ENCODE measurements at places on chromosomes 7 and 10.

GRCh38 chr7:139930286-139930965 is 101.4 kb downstream of the TBXAS1 start:
- no peak for DNase-seq

DNA sequence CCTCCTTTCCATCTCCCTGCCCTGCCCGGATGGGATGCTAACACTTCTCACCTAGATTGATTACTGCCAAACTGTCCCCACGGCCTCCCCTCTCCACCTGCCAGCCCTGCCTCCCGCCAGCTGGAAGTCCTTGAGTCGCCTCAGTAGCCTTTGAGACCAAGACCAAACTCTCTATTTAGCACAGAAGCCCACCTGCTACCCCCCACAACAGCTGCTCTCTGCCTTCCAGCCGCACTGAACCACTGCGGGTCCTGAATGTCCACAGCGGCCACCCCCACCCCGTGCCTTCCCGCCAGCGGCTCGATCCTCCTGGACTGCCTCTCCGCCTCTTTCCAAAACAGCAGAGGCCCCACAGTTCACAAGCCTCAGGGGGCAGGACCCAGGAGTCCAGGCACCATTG is 39.0 kb downstream of the FKBP6 start:
- DNase-seq: no peak

- no peak for DNase-seq
Observed at GRCh38 chr10:52146766-52147165, 167.3 kb upstream of the DKK1 start.

GRCh38 chr7:6271694-6272440 is 557 bp downstream of the CYTH3 start:
- DNase-seq: no peak

DNA sequence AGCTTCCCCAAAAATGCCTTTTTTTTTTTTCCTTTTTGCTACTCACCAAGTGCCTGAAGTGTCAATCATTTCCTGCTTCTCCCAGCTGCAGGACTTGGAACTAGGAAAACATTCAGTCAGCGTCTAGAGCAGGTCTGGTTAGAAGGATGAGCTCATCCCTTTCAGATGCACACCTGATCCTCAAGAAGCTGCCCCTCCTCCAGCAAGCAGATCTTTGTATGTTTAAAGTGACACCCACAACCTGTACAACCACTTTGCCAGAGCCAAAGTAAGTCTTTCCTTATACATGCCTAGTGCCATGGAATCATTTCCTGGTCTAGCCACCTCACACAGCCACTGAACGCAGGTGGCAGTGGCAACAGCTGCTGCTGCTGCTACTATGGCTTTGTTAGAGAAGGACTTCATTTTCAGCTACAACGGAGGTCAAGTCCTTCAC is 10.4 kb upstream of the USP54 start:
- DNase-seq: no peak

- no peak for DNase-seq
Observed at GRCh38 chr7:17147409-17147808, 151.0 kb upstream of the AHR start.

- no peak for DNase-seq
Observed at GRCh38 chr10:86674912-86675311, 6.6 kb downstream of the LDB3 start.

GRCh38 chr7:132877573-132877972 is 204.3 kb downstream of the CHCHD3 start:
- DNase-seq: no peak

DNA sequence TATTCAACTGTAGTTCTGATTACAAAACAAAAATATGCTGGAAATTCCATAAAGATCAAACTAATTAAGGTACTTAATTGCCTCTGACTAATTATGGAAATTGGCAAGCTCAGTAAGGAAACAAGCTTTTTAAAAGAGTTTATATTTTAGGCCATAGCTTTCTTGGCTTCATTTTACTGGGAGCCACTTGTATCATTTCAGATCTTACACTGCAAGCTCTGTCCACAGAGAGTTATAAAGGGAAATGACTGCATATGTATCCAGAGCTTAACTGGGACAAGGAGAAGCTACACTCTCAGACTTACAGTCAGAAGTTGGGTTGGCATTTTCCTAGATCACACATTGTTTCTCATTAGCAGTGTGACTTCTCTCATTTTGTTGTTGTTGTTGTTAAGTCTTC is 92.4 kb downstream of the LRRN3 start:
- no peak for DNase-seq
